ENCODE measurements at places on chromosomes 1 and 21. TPM values are rescaled to one million over a fixed set of nuclear protein-coding genes. Genes with fewer than 3 reads are reported as not detected.

The CAMK2N1 gene
- total RNA-seq = 7.9 TPM

The ADAM30 gene
- total RNA-seq = not detected

The ASPM gene
- total RNA-seq = 0.44 TPM

- no peak for DNase-seq
These were observed 41.2 kb downstream of the SPAG17 start for GRCh38 chr1:118143831-118144230.

GRCh38 chr1:203127666-203128430, at the start of gene ADORA1:
TSS of gene ADORA1 (plus strand) at chr1:203127726. CDS start at chr1:203128842, 1,116 bp downstream.
- peak; percentile 74 for DNase-seq

DNA sequence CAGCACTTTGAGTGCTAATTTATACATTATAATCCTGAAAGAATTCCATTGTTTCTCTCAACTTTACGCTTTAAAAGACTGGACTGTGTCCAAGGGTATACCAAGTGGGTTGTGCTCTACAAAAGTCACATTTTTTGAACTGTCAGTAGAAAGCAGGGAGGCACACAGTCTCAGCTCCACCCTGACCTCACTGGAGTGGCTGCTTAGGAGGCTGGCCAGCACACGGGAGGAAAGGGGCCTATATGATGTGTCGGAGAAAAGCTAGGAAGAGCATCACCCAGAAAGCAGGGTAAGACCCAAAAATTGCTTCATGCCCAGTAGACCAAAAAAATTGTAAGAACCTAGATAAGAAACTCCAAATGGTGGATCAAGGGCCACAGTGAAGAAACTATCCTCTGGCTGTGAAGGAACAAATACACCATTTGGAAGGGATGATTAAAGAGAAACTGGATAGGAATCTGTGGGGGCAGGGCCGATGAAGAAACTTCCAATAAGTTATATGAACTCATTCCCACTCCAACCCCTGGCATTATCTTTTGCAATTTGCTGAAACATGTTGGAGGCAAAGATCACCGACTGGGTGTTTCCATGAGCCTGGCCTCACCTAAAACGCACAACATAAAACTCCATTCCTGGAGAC, 1.9 kb downstream of the S100A10 start:
- DNase-seq = no peak

DNA sequence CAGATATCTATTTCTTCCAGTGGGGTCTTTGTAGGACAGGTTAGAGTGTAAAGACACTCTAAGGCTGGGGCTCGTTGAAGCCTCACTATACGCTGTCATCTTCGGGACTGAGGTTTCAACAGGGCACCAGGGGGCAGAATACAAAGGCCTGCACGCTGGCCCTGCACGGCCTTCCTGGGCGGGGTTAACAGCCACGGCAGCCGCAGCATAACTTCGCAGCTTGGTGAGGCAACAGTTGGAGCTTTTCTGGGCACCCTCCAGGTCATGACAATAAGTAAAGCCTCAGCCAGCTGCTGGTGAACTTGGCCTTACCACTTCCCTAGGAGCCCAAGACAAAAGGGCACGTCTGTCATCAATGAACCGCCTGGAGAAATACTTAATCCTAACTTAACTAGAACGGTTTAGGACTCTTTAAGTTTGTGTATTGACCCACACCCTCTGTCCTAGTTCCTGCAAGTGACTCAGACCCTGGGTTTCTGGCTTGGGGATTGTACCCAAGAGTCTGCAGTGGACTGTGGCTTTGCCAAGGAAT, 2.3 kb upstream of the RUNX1 start:
- DNase-seq = peak; percentile 83

- DNase-seq = no peak
These were observed 17.2 kb upstream of the SLC25A44 start for GRCh38 chr1:156176610-156177210.

GRCh38 chr1:119653839-119654170, 5.7 kb upstream of the ZNF697 start:
- no peak for DNase-seq

DNA sequence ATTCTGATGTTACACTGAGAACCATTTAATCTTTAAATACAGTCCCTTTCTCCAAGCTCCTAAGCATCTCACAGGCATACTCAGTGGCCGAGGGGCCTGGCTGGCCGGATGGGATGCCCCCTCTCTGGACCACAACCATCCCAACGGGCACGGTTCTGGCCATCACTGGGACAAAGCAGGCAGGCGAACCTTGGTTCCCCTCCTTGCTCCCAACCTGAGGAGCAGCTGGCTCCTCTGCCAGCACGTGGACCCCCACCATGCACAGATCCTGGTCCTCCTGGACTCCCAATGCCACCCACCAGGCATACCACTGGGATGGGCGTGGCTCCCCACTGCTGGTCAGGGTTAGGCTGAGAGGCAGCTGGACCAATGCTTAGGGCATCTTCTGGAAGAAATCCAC, 19.8 kb upstream of the PRDM16 start:
- no peak for DNase-seq

GRCh38 chr1:229397762-229398161, 36.1 kb downstream of the ACTA1 start:
- no peak for DNase-seq

DNA sequence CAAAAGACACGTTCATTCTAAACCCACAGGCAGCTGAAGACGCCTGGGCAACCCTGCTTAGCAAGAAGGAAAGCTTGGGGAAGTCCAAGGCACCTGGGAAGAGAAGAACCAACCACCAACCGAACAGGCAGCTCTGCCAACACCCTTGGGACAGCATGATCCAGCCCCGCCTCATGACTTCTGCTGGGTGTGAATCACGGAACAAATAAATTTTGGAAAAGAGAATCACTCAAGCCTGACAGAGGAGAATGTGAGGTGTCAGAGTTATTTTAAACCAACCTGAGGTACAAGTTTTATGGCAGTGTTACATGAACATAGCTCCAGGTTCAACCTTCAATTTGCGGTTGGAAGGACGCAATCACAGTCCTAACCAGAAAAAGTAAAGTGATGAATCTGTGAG, 10.0 kb upstream of the PADI4 start:
- no peak for DNase-seq

- no peak for DNase-seq
These were observed 104.4 kb downstream of the PCBP3 start for GRCh38 chr21:45747802-45748445.

Data from left ventricle myocardium inferior (tissue), 1 donor.